Ovary (tissue), 10 donors: ENCODE measurements at places on chromosomes 12 and 14. TPM values are rescaled to one million over a fixed set of nuclear protein-coding genes. Genes with fewer than 3 reads are reported as not detected.

- no peak overlapping the region for H3K4me3 ChIP-seq
- DNase-seq = no peak
- H3K4me1 ChIP-seq = no peaks in the 10 kb centered on the region
- H3K27ac ChIP-seq = no peak overlapping the region
These were observed 119.8 kb downstream of the SINHCAF start for GRCh38 chr12:31206038-31206670.

DNA sequence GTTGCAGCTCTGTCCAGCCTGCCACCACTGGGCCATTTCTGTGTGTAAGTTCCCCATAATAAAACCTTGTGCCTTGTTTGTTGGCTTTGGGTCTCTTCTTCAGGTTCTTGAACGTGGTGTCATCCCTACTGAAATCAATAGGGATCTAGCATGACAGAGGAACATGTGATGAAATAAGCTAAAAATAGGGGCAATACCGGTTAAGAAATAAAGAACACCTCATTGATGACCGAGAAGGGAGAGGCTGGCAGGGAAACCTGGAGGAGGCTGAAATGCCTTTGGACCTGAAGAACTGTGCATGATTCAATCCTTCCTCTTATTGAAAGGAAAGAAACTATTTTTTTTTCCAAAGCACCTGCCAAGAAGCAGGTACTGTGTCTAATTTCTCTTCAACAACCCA is 172.3 kb downstream of the PPM1H start:
- H3K27me3 ChIP-seq = no peaks in the 10 kb centered on the region
- H3K36me3 ChIP-seq = no peaks in the 10 kb centered on the region
- H3K4me3 ChIP-seq = no peak overlapping the region
- peaks cover 11% of the 10 kb centered on the region for H3K4me1 ChIP-seq

DNA sequence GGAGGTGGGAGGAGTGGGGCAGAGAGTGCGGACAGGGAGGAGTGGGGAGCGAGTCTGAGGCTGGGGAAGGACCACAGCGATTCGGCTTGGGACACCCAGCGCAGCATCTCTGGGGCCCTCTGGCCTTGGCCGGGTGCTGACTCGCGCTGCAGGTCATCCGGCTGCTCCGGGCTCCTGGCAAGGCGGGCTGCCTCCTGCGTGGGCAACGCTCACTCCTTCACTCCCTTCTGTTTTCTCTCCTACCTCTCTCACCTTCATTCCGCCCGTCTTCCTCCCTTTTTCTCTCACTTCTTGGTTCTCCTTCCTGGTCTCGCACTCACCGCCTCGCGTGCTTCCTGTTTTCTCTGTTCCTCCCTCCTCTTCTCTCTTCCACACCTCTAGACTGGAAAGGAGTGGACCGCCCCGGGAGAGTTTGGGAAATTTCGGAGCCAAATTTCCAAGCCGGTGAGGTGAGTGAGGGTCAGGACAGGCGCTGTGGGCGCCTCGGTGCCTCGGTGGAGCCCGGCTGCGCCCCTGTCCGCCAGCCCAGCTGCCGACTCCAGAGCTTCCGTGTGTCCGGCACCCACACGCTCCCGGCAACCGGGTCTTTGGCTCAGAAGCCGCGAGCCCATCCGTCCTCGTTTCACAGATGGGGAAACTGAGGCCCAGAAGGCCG is 86.7 kb downstream of the B4GALNT3 start:
- H3K27ac ChIP-seq = no peak overlapping the region
- H3K36me3 ChIP-seq = no peaks in the 10 kb centered on the region
- no peak overlapping the region for H3K4me3 ChIP-seq
- no peaks in the 10 kb centered on the region for H3K27me3 ChIP-seq
- H3K4me1 ChIP-seq = peaks cover 6% of the 10 kb centered on the region
- DNase-seq = no peak

DNA sequence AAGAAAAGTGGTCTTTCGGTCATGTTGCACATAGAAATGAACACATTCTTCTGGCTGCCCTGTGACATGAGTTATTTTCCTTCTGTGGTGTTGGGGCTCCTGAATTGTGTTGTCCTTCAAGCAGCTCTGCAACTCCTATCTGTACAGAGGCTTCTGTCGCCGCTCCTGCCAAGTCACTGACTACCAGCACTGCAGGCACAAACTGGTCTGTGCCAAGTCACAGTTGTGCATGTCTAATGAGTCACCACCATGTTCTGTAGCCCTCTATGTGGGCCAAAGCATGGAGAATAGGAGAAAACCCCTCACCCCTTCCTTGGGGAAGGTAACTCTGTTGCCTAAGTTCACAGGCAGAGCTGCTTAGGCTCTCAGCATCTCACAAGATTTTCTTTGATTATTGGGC is 283.3 kb downstream of the RPL10L start:
- H3K4me3 ChIP-seq = no peak overlapping the region
- no peaks in the 10 kb centered on the region for H3K36me3 ChIP-seq

GRCh38 chr12:6268484-6269157 is 41.9 kb upstream of the PLEKHG6 start:
- no peak overlapping the region for H3K4me3 ChIP-seq
- H3K27ac ChIP-seq = no peak overlapping the region
- H3K27me3 ChIP-seq = no peaks in the 10 kb centered on the region
- peaks cover 5% of the 10 kb centered on the region for H3K4me1 ChIP-seq
- DNase-seq = peak; percentile 82

GRCh38 chr12:41924111-41924510 is 220.6 kb downstream of the GXYLT1 start:
- H3K27me3 ChIP-seq = no peaks in the 10 kb centered on the region
- H3K36me3 ChIP-seq = no peaks in the 10 kb centered on the region
- no peak for DNase-seq
- no peak overlapping the region for H3K4me3 ChIP-seq
- no peaks in the 10 kb centered on the region for H3K4me1 ChIP-seq

DNA sequence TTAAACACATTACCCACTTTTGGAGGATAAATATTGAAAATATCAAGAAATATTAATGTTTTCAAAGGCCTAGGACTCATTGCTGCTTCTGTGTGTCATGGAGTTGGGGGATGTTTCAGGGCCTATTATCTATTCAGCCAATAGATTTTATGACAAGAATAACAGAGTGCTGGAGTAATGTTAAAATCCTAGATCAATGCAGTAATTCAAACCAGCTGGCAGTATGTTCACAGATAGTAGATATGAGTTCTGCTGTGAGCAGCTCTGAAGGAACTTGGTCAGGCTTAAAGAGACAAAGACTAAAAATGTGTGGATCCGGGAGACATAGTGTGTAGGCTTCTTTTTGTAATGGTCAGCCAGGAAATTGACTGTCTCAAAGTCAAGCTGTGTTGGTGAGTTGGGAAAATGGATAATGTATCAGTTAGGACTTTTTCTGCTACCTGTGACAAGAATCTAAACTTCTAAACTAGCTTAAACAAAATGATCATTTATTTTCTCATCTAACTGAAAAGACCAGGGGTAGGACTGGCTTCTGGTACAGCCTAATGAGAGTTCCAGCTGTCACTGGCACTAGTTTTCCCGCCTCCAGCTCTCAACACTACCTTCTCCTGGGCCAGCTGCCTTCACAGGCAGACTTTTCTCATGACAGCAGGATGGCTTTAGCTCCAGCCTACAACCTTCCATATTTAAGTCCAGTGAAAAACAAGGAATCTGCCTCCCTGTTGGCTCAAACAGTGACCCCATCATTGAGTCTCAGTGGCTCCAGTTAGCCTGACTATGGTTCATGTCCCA is 16.3 kb upstream of the POLR3B start:
- no peaks in the 10 kb centered on the region for H3K36me3 ChIP-seq
- peak overlapping the region; percentile 56 for H3K27ac ChIP-seq
- no peaks in the 10 kb centered on the region for H3K27me3 ChIP-seq
- H3K4me1 ChIP-seq = peaks cover 10% of the 10 kb centered on the region

The GLT8D2 gene
- total RNA-seq = 37.0 TPM

DNA sequence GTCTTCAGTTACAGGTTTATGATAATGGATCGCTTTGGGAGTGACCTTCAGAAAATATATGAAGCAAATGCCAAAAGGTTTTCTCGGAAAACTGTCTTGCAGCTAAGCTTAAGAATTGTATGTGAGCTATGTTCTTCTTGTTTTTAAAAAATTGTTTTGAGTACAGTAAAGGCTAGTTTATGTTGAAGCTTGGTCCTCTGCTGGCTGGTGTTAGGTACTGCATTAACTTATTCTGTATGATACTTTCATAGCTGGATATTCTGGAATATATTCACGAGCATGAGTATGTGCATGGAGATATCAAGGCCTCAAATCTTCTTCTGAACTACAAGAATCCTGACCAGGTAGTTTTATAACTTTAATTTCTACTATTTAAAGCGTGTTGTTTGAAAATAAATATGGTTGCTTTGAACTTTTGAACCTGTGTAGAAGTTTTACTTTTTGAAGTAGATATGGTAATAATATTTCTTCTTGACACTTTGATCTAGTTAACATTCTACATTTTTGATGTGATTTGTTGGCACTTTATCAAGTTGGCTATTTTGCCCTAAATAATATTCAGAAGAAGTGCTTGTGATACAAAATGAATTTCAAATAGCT is 55.7 kb downstream of the VRK1 start:
- no peaks in the 10 kb centered on the region for H3K4me1 ChIP-seq
- no peak overlapping the region for H3K4me3 ChIP-seq
- no peaks in the 10 kb centered on the region for H3K36me3 ChIP-seq
- no peak overlapping the region for H3K27ac ChIP-seq
- no peak for DNase-seq

The TSPAN11 gene
- 1.5 TPM for total RNA-seq

The JAG2 gene
- total RNA-seq = 7.6 TPM

DNA sequence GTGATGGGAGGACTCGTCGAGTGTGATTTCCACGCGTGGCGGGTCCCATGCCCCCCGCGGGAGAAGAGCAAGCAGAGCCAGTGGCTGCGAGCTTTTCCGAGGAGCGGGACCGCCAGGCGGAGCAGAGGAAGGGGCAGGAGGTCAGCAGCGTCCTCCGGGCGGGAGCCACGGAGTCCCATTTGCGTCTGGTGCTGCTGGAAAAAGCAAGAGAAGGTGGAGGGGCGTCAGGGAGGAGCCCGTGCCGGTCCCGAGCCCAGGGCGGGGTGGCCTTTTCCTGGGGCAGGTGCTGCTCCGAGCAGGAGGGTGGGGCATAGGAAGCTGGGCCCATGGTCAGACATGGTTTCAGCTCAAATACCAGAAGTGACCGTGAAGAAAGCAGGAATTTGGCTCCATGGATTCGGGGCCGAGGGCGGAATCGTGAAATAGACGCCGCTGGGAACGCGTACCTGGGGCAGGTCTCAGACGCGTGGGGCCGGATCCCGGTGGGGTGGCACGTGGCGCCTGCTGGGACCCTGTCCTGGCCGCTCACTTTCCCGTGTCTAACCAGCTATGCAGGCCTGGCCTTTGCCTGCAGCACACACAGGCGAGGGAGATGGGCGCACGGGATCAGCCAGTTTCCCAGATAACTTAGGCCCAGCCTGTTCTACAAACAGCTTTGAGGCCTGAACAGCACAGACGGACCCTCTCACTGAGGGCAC is 60.0 kb downstream of the GALNT9 start:
- H3K4me3 ChIP-seq = no peak overlapping the region
- no peaks in the 10 kb centered on the region for H3K27me3 ChIP-seq
- H3K4me1 ChIP-seq = peaks cover 2% of the 10 kb centered on the region
- DNase-seq = no peak
- no peak overlapping the region for H3K27ac ChIP-seq

DNA sequence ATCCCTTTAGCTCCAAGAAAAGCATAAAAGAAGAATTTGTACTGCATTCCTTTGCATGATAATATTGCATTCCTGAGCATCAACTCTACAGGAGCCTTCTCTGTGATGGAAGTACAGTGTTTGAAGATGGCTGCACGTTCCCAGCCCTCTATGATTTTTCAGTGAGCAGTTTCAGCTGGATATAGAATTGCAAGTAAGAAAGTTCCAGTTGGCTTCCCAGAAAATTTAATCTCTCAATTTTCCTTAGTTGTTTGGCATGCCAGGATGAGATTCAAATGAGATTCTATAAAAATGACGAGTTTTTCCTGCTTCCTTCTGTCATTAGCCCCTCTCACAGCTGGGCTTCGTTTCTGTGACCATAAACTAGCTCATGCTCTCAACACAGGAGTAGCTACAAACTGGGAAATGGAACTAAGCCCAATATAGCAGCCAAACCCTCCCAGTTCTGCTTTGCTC is 109.9 kb downstream of the TTC8 start:
- no peaks in the 10 kb centered on the region for H3K36me3 ChIP-seq
- no peaks in the 10 kb centered on the region for H3K4me1 ChIP-seq
- no peak overlapping the region for H3K27ac ChIP-seq

- no peak for DNase-seq
- no peak overlapping the region for H3K27ac ChIP-seq
- H3K36me3 ChIP-seq = no peaks in the 10 kb centered on the region
- no peak overlapping the region for H3K4me3 ChIP-seq
These were observed 887.2 kb upstream of the SEL1L start for GRCh38 chr14:82420871-82421270.

DNA sequence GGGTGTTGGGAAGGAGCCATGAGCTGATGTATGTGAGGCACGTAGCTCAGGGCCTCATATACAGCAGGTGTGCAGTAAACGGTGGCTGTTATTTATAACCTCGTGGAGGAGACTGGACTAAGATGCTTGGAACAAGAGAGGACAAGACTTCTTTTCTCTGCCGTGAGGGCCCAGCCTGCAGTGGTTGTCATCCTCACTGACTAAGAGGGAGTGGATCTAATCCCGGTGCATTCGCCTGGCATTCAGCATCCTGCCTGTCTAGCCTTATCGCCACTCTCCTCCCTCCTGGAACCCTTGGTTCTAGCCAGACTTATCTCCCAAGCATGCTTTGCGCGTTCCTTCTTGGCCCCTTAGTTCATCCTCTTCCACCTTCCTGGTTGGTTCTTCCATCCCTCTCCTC is 3.9 kb downstream of the TSPAN9 start:
- DNase-seq = no peak
- no peaks in the 10 kb centered on the region for H3K36me3 ChIP-seq
- peaks cover 11% of the 10 kb centered on the region for H3K4me1 ChIP-seq
- H3K27me3 ChIP-seq = no peaks in the 10 kb centered on the region
- H3K4me3 ChIP-seq = no peak overlapping the region
- H3K27ac ChIP-seq = no peak overlapping the region

DNA sequence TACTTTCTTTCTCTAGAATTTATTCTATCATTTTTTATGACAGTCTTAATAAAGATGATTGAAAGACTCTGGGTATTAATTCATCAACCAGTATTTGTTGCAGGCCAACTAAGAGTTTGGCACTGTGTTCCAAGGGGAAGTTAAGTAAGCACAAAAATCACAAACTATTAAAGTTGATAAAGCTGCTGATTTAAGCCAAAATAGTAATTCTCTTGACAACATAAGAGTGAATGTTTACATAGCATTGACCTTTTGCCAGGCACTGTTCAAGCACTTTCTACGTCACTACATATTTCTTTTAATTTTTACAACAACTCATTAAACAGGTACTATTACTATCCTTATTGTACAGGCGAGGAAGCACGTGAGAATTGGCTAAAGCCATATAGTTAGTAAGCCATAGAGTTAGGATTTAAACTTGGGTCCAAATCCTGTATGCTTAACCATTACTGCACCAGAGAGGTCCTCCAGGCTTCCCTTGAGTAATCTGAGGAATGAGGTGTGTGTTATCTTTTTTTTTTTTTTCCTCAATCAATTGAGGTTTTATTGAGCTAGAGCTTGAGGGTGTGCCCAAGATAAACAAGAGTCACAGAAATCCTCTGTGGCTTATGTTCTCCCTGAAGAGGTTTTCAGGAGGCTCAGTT is 1009.6 kb downstream of the DIO2 start:
- H3K27me3 ChIP-seq = no peaks in the 10 kb centered on the region
- H3K36me3 ChIP-seq = no peaks in the 10 kb centered on the region
- H3K4me3 ChIP-seq = no peak overlapping the region
- H3K27ac ChIP-seq = no peak overlapping the region

The KCNH3 gene
- total RNA-seq = 0.72 TPM

- no peaks in the 10 kb centered on the region for H3K27me3 ChIP-seq
- H3K4me1 ChIP-seq = no peaks in the 10 kb centered on the region
- no peaks in the 10 kb centered on the region for H3K36me3 ChIP-seq
These were observed 87.9 kb downstream of the LGMN start for GRCh38 chr14:92660571-92660970.

- no peak for DNase-seq
- no peak overlapping the region for H3K27ac ChIP-seq
- no peak overlapping the region for H3K4me3 ChIP-seq
These were observed 212.9 kb downstream of the PAX9 start for GRCh38 chr14:36874396-36875138.
